ENCODE measurements at places on chromosomes 3 and 15. TPM values are rescaled to one million over a fixed set of nuclear protein-coding genes. Genes with fewer than 3 reads are reported as not detected.

DNA sequence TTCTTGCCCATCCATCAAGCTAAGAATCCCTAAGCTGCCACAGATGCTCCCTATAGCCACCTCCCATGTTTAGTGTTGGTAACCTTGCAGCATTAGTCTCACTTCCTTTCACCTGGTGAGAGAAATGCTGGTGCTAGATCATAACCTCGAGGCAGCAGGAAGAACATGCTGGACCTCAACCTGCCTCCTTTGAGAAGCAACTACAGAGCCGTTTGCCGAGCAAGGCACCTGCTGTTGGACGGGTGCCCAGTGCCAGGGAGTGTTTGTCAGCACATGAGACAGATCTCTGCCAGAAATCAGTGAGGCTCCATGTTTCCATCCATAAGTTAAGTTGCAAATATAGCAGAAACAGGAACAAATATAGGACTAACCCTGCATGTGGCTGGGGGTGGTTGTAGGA, 955.7 kb downstream of the TUSC7 start:
- DNase-seq, result no peak

DNA sequence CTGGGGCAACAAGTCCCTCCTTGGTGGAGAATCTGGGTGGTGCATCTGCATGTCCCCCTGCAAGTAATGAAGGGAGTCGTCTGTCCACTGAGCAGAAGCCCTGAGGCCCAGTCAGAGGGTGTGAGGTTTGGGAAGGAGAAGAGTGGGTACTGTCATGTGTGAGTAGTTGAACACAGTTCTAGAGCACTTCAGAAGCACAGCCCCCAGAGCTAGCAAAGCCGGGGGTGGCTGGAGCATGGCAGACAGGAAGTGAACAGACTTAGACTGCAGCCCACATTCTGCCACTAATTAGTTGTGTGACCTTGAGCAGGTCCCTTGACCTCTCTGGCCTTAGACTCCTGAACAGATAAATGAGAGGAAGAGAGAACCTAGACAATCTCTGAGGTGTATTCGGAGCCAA, 207.6 kb downstream of the UACA start:
- DNase-seq, result no peak

IL17RD gene
- 8.8 TPM for total RNA-seq

GHRL gene
- not detected for total RNA-seq

DUOX1 gene
- total RNA-seq, result not detected
